ENCODE measurements at places on chromosomes 2 and 18. TPM values are rescaled to one million over a fixed set of nuclear protein-coding genes. Genes with fewer than 3 reads are reported as not detected.

The CCDC178 gene
- 0.28 TPM for total RNA-seq

The DIS3L2 gene
- 20.9 TPM for total RNA-seq

The FER1L5 gene
- 0.96 TPM for total RNA-seq

The TXNDC2 gene
- not detected for total RNA-seq

The ARHGAP25 gene
- total RNA-seq: 5.6 TPM

The GRHL1 gene
- 0.28 TPM for total RNA-seq

The POTEI gene
- total RNA-seq: under 0.01 TPM

The OSBPL6 gene
- total RNA-seq: 0.96 TPM

All from regular cardiac myocyte (primary cell).